ENCODE measurements at places on chromosomes 5 and 9. TPM values are rescaled to one million over a fixed set of nuclear protein-coding genes. Genes with fewer than 3 reads are reported as not detected.
A peak's percentile ranks its signal among the peaks of the same experiment; 100 is the strongest.

GRCh38 chr5:7087719-7088297, 308.1 kb upstream of the ADCY2 start:
- H3K4me1 ChIP-seq: no peaks in the 10 kb centered on the region
- H3K36me3 ChIP-seq: no peaks in the 10 kb centered on the region
- H3K4me3 ChIP-seq: no peak overlapping the region
- no peak for DNase-seq
- peaks cover 2% of the 10 kb centered on the region for H3K27me3 ChIP-seq

DNA sequence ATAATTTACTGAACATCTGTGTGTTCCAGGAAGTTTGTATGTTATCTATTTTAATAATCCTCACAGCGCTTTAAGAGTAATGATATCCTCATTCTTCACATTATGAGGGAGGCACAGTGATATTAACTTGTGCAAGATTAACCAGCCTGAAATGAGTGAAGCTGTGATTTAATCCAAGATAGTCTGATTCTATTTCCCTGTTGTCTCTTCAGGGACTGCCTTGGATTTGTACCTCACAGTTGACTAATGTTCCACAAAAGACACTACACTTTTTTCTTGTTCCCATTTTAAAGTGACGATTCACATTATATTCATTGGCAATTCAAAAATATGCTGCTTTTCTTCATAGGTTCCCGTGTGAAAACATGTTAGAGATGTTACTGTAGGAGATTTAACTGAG, 125.3 kb upstream of the GNA14 start:
- no peak overlapping the region for H3K4me3 ChIP-seq
- H3K27ac ChIP-seq: no peak overlapping the region
- H3K36me3 ChIP-seq: peaks cover 28% of the 10 kb centered on the region
- no peaks in the 10 kb centered on the region for H3K27me3 ChIP-seq
- peaks cover 9% of the 10 kb centered on the region for H3K4me1 ChIP-seq

DNA sequence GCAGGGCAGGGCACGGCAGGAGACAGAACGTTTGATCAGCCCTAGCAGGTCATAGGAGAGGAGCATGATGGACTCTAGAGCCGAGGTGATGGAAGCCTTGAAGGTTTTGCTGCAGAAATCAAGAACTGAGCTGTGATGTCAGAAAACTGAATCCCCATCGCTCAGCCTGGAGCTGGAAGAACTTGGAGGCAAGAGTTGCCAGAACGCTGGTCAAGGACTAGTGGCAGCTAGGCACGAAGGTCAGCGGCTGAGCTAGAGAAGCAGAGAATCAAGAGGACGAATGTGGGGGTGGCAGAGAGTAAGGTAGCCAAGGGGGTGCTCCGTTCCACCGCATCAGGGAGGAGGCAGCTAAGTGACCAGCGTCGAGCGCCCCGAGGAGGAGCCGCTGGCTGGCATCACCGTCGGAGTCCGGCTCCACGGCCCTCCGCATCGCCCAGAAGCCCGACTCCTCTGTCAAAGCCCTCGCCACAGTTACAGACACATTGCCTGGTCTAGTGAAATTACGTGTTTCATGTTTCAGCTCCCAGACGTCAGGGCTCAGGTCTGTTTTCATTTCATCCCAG, 1.2 kb upstream of the GALNT10 start:
- peak overlapping the region; percentile 77 for H3K4me3 ChIP-seq
- H3K27me3 ChIP-seq: peaks cover 9% of the 10 kb centered on the region
- H3K36me3 ChIP-seq: peaks cover 3% of the 10 kb centered on the region

DNA sequence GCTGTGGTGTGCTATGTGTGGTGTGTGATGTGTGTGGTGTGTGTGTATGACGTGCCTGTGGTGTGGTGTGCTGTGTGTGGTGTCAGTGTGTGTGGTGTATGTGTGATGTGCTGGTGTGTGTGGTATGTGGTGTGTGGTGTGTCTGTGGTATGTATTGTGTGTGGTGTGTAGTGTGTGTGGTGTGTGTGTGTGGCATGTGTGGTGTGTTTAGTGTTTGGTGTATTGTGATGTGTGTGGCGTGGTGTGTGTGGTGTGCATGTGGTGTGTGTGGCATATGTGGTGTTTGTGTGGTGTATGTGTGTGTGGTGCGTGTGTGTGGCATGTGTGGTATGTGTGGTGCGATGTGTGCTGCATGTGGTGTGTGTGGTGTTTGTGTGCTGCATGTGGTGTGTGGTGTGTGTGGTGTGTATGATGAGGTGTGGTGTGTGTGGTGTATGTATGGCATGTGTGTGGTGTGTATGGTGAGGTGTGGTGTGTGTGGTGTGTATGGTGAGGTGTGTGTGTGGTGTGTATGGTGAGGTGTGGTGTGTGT, 18.3 kb upstream of the RNU6ATAC start:
- H3K27me3 ChIP-seq: no peaks in the 10 kb centered on the region
- no peak for DNase-seq
- peaks cover 28% of the 10 kb centered on the region for H3K4me1 ChIP-seq
- H3K27ac ChIP-seq: peak overlapping the region; percentile 22
- H3K36me3 ChIP-seq: no peaks in the 10 kb centered on the region

The TRPM6 gene
- total RNA-seq: 0.07 TPM

GRCh38 chr9:87290241-87291052, 207.2 kb upstream of the DAPK1 start:
- H3K27ac ChIP-seq: no peak overlapping the region
- peaks cover 14% of the 10 kb centered on the region for H3K27me3 ChIP-seq
- H3K4me3 ChIP-seq: no peak overlapping the region
- H3K4me1 ChIP-seq: no peaks in the 10 kb centered on the region

The SRA1 gene
- 33.2 TPM for total RNA-seq

The FIBCD1 gene
- not detected for total RNA-seq

The CNTNAP3B gene
- not detected for total RNA-seq

The ADGRD2 gene
- total RNA-seq: not detected

The RMRP gene
- 894 TPM for total RNA-seq

DNA sequence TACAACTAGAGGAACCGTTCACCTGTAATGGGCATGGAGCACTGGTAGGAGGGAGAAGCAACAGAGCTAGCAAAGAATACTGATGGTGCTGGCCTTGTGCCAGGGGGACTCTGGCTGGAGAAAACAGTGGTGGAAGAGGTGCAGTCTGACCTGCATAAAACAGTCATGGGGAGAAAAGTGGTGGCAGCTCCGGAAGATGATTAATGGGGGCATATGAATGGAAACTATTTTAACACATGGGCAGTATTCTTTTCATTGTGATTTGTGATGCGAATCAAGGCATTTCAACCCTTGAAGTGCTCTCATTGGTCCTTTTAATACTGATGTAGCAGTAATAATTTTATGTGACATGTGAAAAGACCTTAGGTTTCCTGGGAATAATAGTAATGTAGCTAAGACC, 219.6 kb downstream of the ADAMTS6 start:
- H3K4me3 ChIP-seq: no peak overlapping the region
- H3K27me3 ChIP-seq: peaks cover 2% of the 10 kb centered on the region
- no peak for DNase-seq

- H3K4me3 ChIP-seq: peak within 1 kb of the TSS; percentile 74
- peaks cover 2% of the 10 kb centered on the region for H3K27me3 ChIP-seq
- peaks cover 33% of the 10 kb centered on the region for H3K4me1 ChIP-seq
- peak within 1 kb of the TSS; percentile 68 for H3K27ac ChIP-seq
- no peaks in the 10 kb centered on the region for H3K36me3 ChIP-seq
Measured at GRCh38 chr9:89604729-89605464, at the start of gene GADD45G. Gene GADD45G, plus strand, starts transcription at chr9:89605012. Its CDS starts 110 bp downstream, at chr9:89605122.

GRCh38 chr5:125348936-125349831, 602.7 kb upstream of the ZNF608 start:
- H3K4me3 ChIP-seq: no peak overlapping the region
- no peaks in the 10 kb centered on the region for H3K27me3 ChIP-seq
- no peak overlapping the region for H3K27ac ChIP-seq
- no peak for DNase-seq
- H3K4me1 ChIP-seq: no peaks in the 10 kb centered on the region

- no peak overlapping the region for H3K4me3 ChIP-seq
- H3K27me3 ChIP-seq: peaks cover 6% of the 10 kb centered on the region
- H3K4me1 ChIP-seq: no peaks in the 10 kb centered on the region
Measured at GRCh38 chr9:135647884-135648283, 8.5 kb upstream of the GLT6D1 start.

The CSF1R gene
- 0.76 TPM for total RNA-seq

- DNase-seq: no peak
- no peaks in the 10 kb centered on the region for H3K27me3 ChIP-seq
- peaks cover 7% of the 10 kb centered on the region for H3K4me1 ChIP-seq
- H3K36me3 ChIP-seq: no peaks in the 10 kb centered on the region
Measured at GRCh38 chr5:145585443-145586148, 249.5 kb downstream of the PRELID2 start.

GRCh38 chr5:33306758-33307157, 134.0 kb upstream of the TARS1 start:
- H3K4me3 ChIP-seq: no peak overlapping the region
- no peaks in the 10 kb centered on the region for H3K36me3 ChIP-seq
- no peak for DNase-seq
- no peaks in the 10 kb centered on the region for H3K4me1 ChIP-seq

The STARD4 gene
- total RNA-seq: 54.2 TPM

The CEP120 gene
- 32.5 TPM for total RNA-seq

GRCh38 chr5:159459951-159460538, 129.8 kb upstream of the IL12B start:
- H3K27me3 ChIP-seq: peaks cover 18% of the 10 kb centered on the region
- no peaks in the 10 kb centered on the region for H3K36me3 ChIP-seq
- H3K4me1 ChIP-seq: peaks cover 45% of the 10 kb centered on the region
- no peak for DNase-seq

GRCh38 chr5:143462431-143462830, 58.9 kb upstream of the NR3C1 start:
- H3K4me1 ChIP-seq: no peaks in the 10 kb centered on the region
- no peak for DNase-seq
- H3K36me3 ChIP-seq: no peaks in the 10 kb centered on the region

DNA sequence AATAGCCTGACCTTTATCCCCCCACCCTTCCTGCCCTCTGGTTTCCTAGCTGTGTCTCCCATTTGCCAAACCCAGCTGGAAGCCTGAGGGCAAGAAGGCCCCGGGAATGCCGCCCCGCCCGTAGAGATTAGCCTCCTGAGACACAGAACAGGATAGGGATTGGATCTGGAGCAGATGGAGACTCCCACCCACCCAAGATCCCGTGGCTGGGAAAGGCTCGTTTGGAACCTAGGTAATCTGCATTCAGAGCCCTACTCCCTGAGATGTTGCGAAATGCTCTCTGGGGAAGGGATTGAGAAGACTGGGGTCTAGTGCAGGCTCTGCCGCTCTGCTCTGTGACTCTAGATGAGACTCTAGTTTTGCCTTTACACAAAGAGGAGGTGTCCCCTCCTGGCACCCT, 10.9 kb downstream of the AQP3 start:
- no peak overlapping the region for H3K4me3 ChIP-seq
- H3K4me1 ChIP-seq: peaks cover 7% of the 10 kb centered on the region
- no peak overlapping the region for H3K27ac ChIP-seq
- no peaks in the 10 kb centered on the region for H3K27me3 ChIP-seq
- no peak for DNase-seq

The TRAF1 gene
- total RNA-seq: 103 TPM

- H3K4me1 ChIP-seq: no peaks in the 10 kb centered on the region
- DNase-seq: no peak
- H3K27ac ChIP-seq: no peak overlapping the region
- peaks cover 2% of the 10 kb centered on the region for H3K27me3 ChIP-seq
Measured at GRCh38 chr9:27273186-27273585, 23.8 kb downstream of the EQTN start.

All from activated CD4-positive, alpha-beta T cell treated with anti-CD3 and anti-CD28 coated beads for 36 hours (primary cell).